Activated CD4-positive, alpha-beta T cell treated with anti-CD3 and anti-CD28 coated beads for 36 hours (primary cell): ENCODE measurements at places on chromosomes 11 and 22. TPM values are rescaled to one million over a fixed set of nuclear protein-coding genes. Genes with fewer than 3 reads are reported as not detected.
A peak's percentile ranks its signal among the peaks of the same experiment; 100 is the strongest.

GRCh38 chr11:6646071-6646470 lies 9.5 kb downstream of the DCHS1 start:
- DNase-seq = peak; percentile 23

- DNase-seq = peak; percentile 45
These were observed 75.8 kb downstream of the RAB30 start for GRCh38 chr11:82995754-82996398.

- peak; percentile 89 for DNase-seq
These were observed 39.6 kb downstream of the BCR start for GRCh38 chr22:23219822-23220484.

- DNase-seq = no peak
These were observed 868.0 kb downstream of the METTL15 start for GRCh38 chr11:28976012-28976800.

GRCh38 chr11:131109790-131110189 lies 193.5 kb upstream of the SNX19 start:
- no peak for DNase-seq

ART1 gene
- total RNA-seq = not detected

DNA sequence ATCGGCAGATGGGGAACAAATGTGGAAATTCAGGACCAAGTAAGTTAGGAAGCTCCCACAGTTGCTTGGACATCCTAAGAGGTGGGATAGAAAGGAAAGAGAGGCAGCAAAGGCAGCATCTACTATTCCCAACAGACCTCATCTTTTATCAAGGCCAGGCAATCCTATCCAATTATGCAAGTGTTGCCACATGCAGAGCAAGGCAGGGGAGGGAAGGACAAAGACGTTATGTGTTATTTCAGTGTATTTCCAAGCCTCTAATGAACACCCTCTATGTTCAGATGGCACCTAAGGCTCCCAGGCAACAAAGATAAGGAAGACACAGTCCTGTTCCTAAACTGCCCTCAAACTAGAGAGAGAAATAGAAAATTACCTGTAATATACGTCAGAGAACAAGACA lies 9.2 kb downstream of the TIGD3 start:
- DNase-seq = no peak

DNA sequence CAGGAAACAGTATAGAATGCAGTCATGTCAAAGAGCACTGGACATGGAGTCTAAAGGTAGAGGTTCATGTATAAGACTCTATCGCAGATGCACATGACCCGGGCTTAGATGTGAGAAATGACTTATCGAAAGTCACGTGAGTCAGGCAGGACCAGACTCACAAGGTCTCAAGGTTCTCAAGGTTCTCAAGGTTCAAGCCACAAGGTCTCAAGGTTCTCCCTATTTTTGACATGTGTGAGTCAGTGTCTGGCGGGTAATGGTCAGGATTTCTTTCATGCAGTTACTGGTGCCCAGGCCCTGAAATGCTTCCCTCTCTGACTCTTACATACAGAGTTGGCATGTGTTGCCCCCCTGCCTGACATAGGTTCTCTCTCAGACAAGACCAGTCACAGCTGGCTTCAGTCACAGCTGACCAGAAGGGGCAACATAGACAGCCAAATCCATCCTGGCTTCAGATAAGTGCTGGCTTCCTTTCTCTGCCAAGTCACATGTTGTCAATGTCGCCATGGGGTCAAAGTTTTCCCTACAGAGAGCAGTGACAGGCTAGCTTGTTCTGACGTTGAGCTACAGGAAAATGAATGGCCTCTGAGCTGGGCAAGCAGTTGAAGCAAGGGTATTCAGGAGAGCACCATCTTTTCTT lies 10.1 kb downstream of the CSRP3 start:
- DNase-seq = no peak

- no peak for DNase-seq
These were observed 94.2 kb downstream of the FAR1 start for GRCh38 chr11:13762718-13763117.

DNA sequence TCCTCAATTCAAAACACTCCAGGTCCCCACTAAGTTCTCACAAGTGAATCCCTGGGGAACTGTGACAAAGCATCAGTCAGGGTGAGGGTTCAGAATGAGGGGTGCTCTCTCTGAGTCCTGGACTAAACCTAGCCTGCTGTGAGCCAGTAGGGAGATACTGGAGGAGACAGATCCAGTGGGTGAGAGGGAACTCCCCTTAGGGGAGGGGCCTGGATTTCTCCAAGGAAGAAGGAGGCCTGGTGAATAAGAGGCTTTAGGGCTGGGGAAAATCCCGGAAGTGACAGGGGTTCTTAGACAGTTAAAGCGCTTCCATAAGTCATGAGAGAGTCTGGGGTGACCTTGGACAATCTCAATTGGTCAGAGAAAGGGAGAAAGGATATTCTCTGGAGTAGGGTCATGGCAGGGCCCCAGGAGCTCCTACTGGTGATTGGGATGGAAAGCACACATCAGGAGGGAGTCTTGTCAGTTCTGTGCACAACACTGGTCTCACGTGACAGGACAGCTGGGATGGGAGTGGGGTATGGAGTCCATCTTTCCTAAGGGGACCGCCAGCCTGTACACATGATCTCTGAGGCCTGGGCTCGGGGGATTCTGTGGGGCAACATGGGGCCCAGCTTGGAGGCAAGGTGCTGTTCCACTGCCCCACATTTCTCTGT lies 1.5 kb downstream of the TBC1D10A start:
- no peak for DNase-seq

- no peak for DNase-seq
These were observed 1.3 kb downstream of the PATE2 start for GRCh38 chr11:125777309-125777708.

APOBEC3G gene
- 47.4 TPM for total RNA-seq

GRCh38 chr22:42979606-42980005 lies 35.3 kb downstream of the PACSIN2 start:
- DNase-seq = no peak

DNA sequence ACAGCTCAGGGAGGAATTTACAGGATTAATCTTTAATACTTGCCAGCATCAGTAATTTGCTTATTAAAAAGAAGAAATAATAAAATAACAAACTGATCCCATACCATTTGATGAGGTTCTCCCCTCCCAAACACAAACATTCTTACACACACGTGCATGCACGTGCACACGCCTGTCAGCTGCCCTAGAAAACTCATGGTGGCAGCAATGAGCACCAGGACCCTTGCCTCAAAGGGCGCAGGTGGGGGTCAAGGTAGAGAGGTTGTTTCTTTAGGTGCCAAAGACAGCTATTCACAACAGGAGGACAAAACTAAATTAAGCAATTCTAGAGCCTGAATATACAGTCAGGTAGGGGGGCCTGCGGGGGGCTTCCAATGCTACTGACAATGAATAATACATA lies 219.3 kb downstream of the BUD13 start:
- no peak for DNase-seq

DNA sequence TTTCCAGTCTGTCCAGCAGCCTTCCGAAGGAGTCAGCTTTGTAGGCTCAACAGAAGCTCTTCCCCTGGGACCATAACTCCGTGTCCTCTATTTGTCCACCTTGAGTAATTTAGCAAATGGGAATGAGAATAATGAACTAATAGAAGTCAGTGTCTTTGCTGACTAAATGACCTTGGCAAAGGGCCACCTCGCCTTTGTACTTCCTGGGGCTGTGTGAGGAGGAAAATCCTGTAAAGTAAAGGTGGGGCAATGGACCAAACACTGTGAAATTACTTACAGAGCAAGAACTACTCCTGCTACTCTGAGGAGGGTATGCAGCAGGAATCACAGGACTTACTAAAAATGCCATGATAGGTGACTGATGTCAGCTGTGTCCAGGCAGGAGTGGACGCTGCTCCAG lies 36.2 kb upstream of the CSNK2A3 start:
- no peak for DNase-seq

FUT4 gene
- 4.9 TPM for total RNA-seq

DNA sequence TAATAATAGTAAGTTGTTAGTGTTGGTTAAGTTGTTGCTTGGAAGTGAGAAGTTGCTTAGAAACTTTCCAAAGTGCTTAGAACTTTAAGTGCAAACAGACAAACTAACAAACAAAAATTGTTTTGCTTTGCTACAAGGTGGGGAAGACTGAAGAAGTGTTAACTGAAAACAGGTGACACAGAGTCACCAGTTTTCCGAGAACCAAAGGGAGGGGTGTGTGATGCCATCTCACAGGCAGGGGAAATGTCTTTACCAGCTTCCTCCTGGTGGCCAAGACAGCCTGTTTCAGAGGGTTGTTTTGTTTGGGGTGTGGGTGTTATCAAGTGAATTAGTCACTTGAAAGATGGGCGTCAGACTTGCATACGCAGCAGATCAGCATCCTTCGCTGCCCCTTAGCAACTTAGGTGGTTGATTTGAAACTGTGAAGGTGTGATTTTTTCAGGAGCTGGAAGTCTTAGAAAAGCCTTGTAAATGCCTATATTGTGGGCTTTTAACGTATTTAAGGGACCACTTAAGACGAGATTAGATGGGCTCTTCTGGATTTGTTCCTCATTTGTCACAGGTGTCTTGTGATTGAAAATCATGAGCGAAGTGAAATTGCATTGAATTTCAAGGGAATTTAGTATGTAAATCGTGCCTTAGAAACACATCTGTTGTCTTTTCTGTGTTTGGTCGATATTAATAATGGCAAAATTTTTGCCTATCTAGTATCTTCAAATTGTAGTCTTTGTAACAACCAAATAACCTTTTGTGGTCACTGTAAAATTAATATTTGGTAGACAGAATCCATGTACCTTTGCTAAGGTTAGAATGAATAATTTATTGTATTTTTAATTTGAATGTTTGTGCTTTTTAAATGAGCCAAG lies 2.7 kb downstream of the NEAT1 start:
- peak; percentile 87 for DNase-seq

GRCh38 chr22:20430720-20431510 lies 6.7 kb downstream of the SCARF2 start:
- peak; percentile 79 for DNase-seq

DNA sequence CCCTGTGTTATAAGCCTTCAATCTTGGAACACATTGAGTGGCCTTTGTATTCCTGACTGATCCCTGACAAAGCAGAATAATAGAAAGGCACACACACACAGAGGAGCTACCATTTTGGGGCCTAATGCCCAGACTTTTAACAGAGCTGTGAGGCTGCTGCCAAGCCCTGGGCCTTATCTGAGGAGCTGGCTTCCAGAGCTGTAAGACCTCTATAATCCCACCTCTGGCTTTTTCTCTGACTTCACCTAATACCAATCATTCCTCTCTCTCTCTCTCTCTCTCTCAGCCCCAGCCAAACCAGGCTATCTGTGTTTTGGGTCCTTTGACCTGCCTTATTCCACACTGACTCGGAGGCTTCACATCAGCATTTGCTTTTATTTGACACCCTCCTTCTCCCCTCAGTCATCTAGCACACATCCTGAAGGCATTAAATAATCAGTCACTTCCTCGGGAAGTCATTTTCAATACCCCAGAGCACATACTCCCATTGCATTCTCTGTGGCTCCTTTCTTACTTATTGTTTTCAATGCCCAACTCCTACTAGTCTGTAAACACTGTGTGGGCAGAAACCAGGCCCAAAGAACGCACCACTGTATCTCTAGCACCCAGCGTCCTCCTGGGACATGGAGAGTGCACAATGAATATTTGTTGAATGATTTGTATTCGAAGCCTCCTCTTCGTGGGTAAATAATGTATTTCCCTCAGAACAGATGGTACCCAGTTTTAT lies 21.2 kb upstream of the TRIM44 start:
- no peak for DNase-seq

MOGAT2 gene
- not detected for total RNA-seq

- DNase-seq = no peak
These were observed 92.9 kb downstream of the DHCR7 start for GRCh38 chr11:71355281-71355680.

GRCh38 chr11:107547961-107548360 lies 17.6 kb downstream of the ALKBH8 start:
- DNase-seq = no peak

DNA sequence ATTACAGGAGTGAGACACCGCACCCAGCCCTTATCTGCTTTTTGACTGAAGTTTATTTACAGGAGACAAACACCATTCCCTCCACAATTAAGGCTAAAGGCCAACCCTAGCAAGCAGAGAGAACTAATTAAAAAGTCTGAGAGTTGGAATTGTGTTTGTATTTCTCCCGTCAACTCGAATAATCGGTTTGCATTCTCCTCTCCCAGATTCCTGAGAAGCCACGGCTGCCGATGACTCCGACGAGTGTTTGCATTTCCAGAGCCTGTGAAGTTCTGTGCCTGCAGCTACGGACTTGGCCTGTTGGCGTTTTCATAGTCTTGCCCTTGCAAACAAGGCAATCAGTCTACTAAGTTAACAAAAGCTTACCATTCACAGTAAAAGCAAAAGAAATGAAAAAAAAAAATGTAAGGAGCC lies 73.2 kb upstream of the NUP50 start:
- no peak for DNase-seq

- DNase-seq = no peak
These were observed 7.0 kb downstream of the OR51B5 start for GRCh38 chr11:5336331-5336730.

DNA sequence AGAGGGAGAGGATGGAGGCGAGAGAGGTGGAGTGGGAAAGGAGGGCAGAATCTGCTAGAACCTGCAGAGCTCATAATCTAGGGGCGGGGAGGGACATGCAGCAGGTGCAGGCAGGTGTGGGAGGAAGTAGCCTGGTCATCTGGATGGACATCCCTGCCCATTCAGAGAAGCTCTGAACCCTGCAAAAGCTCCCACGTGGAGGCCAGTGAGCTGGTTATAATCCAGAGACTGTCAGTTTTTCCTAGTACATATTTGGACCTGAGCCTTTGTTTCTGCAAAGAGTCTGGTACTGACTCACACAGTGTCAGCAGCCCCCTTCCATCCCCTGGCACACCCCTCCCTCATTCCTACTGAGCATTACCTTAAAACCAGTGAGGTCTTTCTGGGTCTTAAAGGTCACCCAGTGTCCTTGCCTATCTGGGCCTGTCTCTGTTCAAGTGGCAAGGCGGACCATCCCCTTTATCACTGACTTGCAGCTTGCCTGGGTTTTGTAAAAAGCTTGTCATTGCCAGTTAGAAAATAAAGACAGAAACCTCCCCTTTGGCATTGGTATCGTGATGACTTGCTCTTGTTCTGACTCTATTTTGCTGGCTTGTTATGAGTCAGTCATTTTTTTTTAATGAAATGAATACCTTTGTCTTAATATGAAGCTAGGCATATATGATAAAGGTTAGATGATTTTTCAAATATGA lies 26.1 kb downstream of the PTPRJ start:
- peak; percentile 74 for DNase-seq

OR6A2 gene
- total RNA-seq = 0.25 TPM

KCNQ1OT1 gene
- total RNA-seq = 0.16 TPM
